ENCODE measurements at places on chromosomes 4 and X.

GRCh38 chrX:88604433-88605221 lies 142.4 kb upstream of the CPXCR1 start:
- DNase-seq: no peak

DNA sequence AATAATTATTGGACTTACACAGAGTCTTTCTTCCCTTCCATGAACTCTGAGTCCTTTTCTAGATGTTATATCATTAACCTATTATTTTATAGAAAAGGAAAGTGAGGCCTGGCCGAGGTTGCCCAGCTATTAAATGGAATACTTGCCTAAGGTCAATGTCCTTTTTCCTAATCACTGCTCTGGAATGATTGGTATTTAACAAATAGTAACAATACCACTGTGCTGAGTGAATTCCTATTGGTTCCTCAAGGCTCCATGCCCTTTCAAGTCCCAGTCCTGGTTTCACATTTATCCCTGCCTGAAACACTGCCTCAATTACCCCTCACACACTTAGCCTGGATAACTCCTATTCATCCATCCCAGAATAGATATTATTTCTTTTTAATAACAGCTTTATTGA lies 6.2 kb downstream of the TCEAL9 start:
- DNase-seq: no peak

DNA sequence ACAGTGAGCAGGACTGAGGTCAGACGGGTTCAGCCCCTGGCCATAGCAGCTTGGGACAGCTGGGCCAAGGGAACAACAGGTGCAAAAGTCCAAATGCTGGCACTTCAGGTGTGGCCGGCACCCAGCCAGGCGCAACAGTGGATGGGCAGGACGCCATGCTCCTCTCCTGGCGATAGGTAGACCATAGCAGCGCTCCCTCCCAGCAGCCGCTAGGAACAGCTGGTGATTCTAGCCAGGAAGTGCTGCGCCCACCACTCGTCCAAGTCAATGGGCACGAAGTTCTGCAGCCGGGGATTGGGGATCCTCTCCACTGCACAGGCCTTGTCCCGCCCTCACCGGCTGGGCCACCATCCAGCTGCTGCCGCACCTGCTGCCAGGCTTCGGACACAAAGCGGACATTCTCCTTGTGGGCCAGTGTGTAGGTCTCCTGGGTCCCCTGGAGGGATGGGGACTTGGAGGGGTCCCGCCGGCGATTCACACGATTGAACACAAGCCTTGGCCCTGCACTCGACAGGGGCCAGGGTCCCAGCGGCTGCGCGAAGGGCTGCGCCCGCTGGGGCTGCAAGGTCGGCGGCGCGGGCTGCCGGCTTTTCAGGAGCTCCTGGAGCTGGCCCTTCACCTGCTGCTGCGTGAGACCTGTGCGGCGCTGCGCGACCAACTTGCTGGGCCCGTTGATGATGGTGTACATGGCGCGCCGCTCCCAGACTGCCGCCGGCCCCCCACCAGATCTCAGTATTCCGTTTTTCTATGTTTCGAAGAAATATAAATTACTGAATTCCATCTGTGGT lies 227.5 kb upstream of the STK26 start:
- DNase-seq: no peak

GRCh38 chr4:17762726-17763125 lies 18.7 kb downstream of the FAM184B start:
- no peak for DNase-seq

GRCh38 chrX:139826065-139827044 lies 106.5 kb downstream of the ATP11C start:
- no peak for DNase-seq

- DNase-seq: no peak
These were observed 224.9 kb upstream of the PSAPL1 start for GRCh38 chr4:7659429-7660175.

DNA sequence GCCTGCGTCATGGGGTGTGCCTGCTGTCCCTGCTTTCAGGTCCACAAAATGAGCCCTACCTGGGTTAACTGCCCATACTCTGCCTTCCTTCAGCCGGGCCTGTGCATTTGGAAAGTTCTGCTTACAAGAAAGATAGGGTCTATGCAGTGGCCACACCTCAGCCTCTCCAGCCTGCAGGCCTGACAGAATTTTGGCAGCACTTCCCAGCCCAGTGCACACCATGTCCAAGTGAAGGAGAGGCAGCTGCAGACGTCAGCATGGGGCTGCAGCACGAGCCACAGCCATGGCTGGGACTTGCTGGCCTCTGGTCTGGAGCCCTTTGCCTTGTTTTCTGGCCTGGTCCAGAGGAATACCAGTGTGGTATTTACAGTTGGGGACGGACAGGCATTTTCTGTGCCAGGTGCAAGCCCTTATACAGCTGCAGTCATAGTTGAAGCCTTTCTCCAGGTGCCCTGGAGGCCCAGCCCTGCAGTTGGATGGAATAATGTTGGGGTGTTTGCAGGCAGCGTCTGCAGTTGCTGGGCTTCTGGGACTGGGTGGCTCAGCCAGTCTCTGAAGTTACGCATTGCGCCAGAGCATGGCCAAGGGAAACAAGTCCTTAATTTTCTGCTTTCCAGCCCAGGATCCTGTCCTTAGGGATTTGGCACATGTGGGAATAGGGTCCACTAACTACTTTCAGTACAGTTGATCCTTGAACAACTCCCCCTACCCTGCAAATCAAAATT lies 26.2 kb downstream of the JADE1 start:
- no peak for DNase-seq

- no peak for DNase-seq
These were observed 4.4 kb downstream of the KLF3 start for GRCh38 chr4:38668203-38668971.

GRCh38 chrX:44997888-44998287 lies 124.9 kb downstream of the KDM6A start:
- DNase-seq: peak; percentile 24

DNA sequence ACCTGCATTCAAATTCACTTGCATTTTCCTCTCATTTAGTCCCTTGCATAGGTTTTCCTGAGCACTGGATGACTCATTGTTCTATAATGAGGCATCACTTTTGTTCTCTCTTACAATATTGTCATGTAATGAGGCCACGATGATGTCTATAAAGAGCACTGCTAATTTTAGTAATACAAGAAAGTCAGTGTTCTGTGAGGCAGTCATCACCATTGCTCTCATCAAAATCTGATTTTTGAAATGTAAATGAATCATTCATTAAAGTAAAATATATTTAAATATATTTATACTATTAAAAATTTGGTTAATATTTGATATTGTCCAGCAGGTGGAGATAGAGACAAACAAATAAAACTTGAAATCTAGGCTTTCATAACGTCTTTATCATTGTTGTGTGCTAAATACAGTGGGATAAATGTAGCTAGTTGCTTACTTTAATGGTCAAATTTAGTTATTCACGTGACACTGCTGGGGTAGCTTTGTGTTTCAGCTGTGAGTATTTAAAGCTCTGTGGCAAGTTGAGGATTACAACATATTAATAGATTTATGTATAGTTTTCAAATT lies 15.4 kb downstream of the HMGB2 start:
- DNase-seq: no peak

DNA sequence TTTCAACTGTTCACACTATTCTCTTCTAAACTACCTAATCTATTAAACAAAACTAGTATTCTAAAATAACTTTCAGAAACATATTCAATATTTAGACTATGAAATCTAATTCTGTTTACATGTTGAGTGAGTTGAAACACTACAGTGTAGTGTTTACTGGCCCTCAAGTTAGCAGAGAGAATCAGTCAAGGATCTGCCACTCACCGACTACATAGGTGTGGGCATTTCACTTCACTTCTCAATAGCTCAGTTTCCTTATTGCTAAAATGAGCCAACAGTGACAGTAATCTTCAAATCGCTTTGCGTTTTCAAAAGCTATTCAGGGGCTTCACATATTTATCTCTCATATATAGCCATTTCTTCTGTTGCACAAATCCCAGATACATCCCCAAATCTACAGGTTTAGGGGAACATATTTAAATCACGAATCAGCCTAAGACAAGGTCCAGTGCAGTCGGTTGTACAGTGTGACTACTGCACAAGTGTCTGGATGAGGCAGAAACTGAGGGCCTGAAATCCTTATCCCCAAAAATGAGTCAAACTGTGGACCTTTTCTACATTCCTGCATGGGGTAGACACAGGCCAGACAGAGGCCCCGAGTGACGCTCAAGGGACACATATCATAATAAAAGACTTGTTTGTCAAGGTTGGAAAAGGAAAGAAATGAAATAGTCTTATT lies 129.8 kb downstream of the PPP3CA start:
- DNase-seq: no peak

DNA sequence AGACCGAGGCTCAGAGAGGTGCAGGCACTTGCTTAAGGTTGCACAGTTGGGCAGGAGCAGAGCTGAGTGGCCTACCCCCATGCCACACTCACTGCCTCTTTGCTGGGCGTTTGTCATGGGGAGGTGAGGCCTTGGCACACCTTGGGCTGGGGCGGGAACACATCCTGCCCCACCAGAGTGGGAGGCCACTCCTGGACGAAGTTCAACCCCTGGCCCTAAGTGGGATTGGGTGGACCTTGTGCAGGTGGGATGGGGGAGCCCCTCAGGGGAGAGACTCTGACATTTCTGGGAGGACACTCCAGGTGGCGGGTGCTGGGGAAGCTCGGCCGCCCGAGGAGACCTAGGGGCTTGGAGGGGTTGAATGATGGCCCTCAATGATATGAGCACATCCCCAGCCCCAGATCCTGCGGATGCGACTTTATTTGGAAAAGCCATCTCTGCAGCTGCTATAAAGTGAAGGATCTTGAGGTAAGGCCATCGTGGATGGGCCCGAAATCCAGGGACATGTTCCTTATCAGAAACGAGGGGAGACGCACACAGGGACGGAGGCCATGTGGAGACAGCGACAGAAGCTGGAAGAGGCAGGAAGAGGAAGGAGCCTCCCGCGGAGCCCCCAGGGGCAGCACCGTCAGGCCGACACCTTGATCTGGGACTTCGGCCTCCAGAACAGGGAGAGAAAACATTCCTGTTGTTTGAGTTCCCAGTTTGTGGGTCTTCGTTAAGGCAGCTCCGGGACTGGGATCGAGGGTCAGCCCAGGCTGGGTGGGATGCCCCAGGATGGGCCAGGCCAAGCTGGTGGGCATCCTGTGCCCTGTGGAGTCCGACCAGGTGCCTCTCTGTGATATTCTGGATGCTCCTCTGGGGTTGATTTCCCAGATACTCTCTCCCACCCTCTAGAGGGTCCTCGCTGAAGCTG lies 111.6 kb upstream of the LRPAP1 start:
- no peak for DNase-seq

DNA sequence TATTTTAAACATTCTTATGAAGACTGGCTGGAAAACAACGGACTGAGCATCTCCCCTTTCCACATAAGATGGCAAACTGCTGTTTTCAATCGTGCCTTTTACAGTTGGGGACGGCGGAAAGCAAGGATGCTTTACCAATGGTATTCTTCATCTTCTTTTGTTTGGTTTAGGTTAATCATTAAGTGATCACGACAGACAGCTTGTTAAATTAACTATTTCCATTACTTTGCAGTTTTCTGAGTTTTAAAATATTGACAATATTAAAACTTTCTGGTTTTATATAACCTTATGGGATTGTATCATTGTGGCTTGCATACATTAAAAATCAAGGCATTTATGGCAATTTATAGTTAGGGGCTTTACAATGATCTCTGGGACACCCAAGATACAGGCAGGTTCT lies 3.8 kb downstream of the MBTPS2 start:
- DNase-seq: no peak

GRCh38 chr4:99657798-99658197 lies at the start of gene C4orf54:
C4orf54 (minus strand) TSS chr4:99657828; CDS start chr4:99654648, 3,180 bp downstream.
- DNase-seq: no peak

DNA sequence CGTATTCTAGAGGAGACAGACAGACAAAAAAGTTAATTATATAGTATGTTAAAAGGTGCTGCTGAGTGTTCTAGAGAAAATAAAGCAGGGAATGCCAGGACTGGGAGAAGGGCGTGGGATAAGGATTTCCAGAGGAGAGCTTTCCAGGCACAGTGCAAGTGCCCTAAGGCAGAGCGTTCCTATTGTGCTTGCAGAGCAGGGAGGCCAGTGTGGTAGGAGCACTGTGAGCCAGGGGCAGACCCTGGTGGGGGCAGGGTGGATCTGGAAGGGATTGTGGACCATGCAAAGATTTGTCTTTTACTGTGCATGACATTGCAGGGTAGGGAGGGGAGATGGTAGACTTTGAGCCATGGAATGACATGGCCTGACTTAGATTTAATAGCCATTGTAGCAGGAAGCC lies 25.8 kb downstream of the EXOC1 start:
- no peak for DNase-seq

DNA sequence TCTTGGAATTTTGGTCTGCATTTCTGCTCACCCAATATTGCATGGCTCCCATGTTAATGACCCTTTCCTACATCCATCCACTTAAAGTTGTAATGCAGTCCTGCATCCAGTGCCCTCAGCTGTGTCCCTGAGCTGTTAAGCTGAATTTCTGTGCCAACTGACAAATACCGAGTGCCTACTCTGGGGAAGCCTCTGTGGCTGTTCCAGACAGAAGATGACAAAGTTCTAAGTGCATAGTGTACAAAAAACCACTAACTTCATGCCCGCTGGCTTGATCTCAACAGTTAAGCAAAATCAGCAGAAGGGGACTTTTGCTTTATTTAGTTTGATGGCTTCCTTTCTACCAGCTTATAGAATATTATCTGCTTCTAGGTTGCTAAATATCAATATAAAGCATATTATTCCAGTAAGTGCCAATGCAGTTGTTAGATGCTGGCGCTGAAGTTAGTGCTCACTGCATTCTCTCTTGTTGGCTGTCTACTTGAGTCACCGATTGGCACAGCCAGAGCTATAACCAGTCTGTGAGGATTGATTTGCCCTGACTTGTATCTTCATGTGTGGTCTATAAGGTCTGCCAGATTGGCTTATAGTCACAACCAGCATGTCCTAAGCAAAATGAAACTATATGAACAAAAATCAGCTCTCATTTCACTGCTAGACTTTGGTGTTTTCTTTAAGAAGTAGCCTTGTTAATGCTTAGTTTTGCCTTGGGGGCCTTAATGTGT lies 98.9 kb downstream of the KLHL8 start:
- no peak for DNase-seq

DNA sequence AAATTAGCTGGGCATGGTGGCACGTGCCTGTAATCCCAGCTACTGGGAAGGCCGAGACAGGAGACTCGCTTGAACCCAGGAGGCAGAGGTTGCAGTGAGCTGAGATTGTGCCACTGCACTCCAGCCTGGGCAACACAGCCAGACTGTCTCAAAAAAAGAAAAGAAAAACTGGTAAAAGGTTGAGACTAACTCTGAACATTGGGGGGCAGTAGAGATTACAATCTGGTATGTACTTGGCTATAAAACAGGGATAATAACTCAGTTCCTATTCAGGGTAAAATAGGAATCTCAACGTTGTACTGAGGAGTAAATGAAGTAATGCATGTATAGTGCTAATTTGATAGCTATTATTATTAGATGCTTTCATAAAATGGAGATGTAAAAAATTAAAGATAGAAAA lies 12.5 kb upstream of the KLF8 start:
- no peak for DNase-seq

- no peak for DNase-seq
These were observed 201.6 kb downstream of the QDPR start for GRCh38 chr4:17310269-17310652.

Measured in GM12892 (cell line).